Renal cortical epithelial cell (primary cell): ENCODE measurements at places on chromosomes 7 and 10. TPM values are rescaled to one million over a fixed set of nuclear protein-coding genes. Genes with fewer than 3 reads are reported as not detected.

DNA sequence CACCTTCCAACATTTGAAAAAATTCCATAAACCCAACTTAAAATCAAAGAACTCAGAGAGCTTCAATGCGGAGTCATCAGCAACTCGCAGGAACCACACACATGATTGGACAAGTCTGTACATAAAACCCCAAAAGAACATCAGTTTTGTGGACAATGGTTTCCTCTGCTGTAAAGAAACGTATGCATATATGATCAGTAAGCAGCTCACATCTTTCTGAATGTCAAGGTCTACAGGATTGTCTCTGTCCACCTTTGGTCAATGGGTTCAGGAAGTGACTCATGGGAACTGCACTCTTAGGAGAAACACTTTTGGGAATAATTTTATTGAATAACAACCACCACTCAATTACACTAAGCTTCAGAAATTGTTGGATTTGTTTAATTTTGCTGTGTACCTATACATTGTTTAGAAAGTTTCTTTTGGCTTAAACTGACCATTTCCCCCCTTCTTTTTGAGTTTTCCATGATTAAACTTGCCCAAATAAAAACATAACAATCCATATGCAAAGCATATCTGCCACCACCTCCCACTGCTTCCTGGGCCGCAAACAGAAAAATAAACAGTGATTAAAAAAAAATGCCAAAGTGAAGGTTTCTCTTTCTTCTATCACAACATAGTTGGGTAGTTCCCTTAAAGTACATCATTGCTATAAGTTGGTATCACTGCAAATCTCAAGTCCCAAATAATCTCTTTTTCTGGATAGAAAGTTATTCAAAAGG lies 27.3 kb upstream of the AFAP1L2 start:
- no peak for DNase-seq

GRCh38 chr10:33465747-33466146 lies 131.3 kb upstream of the NRP1 start:
- DNase-seq: no peak

DNA sequence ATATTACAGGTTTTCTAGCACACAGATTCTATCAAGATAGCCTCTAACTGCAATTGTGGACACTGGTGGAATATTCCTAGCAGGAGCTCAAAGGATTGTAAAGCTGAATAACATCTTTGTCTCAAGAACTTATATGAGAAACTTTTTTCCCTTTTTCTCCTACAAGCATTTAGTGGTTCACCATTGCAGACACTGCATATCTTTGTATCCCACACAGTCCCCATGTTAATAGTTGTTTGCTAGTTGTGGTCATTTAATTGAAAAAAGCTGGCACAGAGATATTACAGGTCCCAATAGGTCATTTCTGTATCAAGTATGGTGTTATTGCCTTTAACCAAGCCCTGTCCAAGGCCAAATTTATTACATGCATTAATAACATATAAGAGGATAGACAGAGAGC lies 226.2 kb upstream of the TCF7L2 start:
- DNase-seq: no peak

DNA sequence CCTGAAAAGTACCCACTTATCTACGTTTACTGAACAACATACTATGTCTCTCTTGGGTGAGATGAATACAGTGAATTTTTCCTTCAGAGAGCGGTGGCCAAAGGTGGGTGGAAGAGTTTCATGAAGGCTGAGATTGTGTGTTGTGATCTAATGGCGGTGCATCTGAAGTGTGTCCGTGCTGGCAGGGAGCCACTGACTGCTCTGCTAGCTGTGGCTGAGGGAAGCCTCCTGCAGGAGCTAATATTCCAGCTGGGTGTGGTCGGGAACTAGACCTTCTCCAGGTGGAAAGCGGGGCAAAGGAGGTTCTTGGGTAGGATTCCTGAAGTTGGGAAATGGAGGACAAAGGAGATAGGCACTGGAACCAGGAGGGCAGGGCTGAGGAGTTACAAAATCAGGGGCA lies 69.2 kb upstream of the GRB10 start:
- peak; percentile 71 for DNase-seq

DNA sequence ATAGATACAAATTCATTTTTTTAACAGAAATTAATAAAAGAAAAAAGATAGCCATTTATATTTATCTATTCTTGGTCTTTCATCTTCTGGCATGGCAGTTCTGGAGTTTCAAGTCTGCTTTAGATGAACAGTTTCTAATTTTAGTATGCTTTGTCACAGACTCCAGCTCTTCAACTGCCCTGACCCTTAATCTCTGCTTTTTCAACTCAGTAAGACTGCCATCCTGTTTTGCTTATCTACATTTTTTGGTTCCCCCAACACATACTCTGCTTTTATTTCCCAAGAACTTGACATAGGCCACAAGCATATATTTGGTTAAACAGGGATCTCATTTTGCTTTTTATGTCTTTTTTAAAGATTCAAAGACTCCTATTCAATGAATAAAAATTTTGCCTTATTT lies 309.3 kb upstream of the KCND2 start:
- DNase-seq: no peak

GRCh38 chr10:14184841-14185315 lies 145.8 kb downstream of the FRMD4A start:
- DNase-seq: no peak

GRCh38 chr7:153507885-153508284 lies 544.3 kb upstream of the DPP6 start:
- DNase-seq: no peak

DNA sequence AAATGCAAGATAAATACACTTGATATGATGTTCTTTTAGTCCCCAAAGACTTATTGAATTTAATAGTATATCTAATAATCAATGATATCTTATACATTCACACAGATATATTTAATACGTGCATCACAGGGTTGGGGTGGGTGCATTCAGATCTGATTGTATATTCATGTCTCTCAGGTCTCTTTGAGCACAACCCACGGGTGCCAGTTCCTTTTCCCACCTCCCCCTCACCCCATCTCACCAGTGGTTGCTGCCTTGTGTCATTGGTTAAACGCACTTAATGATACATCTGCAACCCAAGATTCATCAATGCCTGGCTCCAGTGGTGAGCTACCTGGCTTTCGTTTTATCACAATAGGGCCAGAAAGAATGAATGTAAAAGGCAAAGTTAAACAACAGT lies 6.2 kb downstream of the LRIT1 start:
- DNase-seq: no peak

DNA sequence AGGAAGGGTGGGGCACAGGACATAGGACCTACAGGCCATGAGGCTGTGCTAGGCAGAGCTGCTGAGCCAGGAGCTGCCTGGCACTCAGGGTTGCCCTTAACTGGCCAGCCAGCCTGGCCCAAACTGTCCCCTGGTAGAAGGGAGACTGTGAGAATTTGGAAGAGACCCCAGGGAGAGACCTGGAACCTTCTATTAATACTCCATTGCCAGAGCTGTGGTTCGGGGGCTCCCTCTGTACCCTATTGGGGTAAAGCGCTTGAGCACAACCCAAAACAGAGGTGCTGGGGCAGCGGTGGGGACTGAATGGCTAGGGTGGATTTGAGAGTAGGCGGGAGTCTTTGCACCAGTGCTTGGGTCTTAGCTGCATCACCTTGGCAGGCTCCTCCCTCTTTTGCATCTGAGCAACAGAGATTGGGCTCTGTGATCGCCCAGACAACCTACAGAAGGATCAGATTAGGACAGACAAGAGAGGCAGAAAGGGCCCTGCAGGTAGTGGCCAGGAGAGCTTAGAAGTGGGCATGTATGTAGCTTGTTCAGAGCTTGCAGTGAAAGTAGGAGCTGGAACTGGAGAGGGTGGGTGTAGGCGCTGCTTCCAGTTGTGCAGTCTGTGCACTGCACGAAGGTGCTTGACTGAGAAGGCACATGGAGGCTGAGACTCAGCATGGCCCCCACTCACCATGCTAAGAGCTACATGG lies 53.3 kb downstream of the ADCYAP1R1 start:
- no peak for DNase-seq

- no peak for DNase-seq
Observed at GRCh38 chr10:86361156-86362128, 5.2 kb downstream of the GRID1 start.

DNA sequence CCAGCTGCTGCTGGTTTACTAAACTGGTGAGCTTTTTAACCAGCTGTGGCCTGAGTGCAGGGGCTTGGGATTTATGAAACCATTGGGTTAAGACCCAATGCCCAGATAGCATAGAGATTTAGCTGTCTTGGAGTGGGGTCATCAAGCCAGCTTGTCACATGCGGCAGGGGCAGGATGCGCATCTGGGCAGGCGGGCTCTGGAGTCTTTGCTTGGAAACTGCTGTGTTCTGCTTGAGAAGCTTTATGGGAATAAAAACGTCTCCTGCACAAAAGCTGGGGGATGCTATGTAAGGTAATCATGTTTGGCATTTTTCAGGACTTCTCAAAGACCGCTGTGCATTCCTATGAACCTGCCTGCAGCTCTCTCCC lies 136.3 kb downstream of the MAPK8 start:
- DNase-seq: no peak

- DNase-seq: peak; percentile 53
Observed at GRCh38 chr10:36469585-36469984, 655.8 kb upstream of the ANKRD30A start.

DNA sequence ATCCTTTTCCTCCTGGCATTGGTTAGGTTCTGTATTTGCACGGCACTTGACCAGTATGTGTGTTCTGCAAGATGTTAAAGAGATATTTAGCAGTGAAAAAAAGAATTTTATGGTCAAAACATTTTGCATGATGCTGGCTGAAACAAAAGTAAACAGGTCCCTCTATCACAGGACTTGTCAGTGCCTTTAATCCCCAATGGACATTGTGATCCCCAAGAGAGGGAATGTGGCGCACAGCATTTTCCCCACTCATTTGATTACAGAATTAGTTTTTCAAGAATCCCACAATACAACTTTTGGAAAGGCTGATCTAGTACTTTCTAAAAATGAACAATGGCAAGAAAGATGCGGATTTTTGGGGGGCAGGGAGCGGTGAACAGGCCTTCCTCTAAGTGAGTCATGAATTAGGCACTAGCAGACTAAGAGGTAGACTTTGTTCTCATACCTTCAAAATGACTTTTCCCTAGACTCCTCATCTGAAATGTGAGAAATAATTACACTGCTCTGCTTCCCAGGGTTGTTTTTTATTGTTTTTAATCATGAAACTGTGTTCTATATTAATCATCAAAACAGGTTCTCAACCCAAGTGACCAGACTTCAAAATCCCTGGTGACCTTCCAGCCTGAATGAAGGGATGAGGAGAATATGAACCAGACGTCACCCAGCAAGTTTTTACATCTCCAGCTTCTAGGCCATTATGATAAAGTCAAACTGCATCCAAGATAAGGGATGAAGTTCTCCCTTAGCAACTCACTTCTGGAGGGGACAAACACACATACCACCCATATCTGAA lies 8.6 kb downstream of the FBXW4 start:
- peak; percentile 43 for DNase-seq

DNA sequence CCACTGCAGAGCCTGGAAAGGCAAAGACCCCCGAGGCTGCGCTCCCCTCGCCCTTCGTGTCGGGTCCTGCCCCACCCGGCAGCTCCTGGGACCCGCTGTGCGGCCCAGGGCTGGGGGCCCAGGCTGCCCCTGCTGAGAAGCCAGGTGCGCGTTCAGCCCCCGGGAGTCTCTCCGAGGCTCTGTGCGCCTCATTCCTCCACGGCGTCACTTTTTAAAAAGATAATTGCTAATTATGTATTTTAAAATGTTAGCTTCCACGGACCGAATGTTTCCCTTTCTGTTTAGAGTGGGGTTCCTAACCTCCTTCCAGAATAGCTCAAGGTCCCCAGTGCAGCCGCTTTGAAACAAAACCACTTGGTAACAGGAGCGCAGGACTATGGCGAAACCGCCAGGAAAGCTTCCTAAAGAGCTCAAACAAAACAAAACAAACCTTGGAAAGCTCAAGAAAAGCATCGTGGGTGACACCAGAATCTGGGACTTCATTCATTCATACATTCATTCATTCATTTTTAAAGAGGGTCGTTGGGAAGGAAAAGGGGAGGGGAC lies 45.6 kb downstream of the PDIA4 start:
- DNase-seq: peak; percentile 25

GRCh38 chr7:111987115-111987826 lies 218.9 kb downstream of the DOCK4 start:
- peak; percentile 18 for DNase-seq

GRCh38 chr10:122637376-122637775 lies 62.3 kb downstream of the C10orf120 start:
- DNase-seq: no peak

GRCh38 chr7:130329681-130330080 lies 14.9 kb upstream of the CPA5 start:
- no peak for DNase-seq

- DNase-seq: peak; percentile 60
Observed at GRCh38 chr10:63273577-63273976, 140.4 kb downstream of the NRBF2 start.

- peak; percentile 48 for DNase-seq
Observed at GRCh38 chr7:31883761-31884164, 186.4 kb downstream of the PDE1C start.

- no peak for DNase-seq
Observed at GRCh38 chr7:124954790-124955189, 25.2 kb upstream of the POT1 start.

DNA sequence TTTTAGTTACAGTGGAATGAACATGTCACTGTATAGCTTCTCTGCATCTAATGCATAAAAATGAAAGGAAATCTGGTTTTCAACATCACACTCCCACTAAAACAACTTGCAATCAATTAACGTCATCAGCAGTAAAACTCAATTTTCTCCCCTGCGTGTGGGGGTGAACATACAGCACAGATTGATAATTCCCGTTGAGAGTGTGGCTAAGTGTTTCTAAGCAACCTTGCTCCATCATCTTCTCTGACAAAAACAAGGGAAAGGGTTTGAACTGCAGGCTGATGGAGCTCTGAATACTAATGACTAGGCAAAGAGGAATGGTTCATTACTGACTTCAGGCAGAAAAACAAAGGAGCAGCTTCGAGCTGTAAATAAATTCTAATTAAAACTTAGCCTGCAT lies 238.3 kb downstream of the PARD3 start:
- no peak for DNase-seq

GRCh38 chr10:29240986-29241660 lies 47.7 kb upstream of the LYZL1 start:
- DNase-seq: no peak

- no peak for DNase-seq
Observed at GRCh38 chr10:62760401-62760800, 44.1 kb upstream of the ADO start.

GRCh38 chr7:134327896-134328295 lies 11.2 kb upstream of the SLC35B4 start:
- peak; percentile 48 for DNase-seq

The TMEM229A gene
- total RNA-seq: not detected in 2 replicates

The TSPAN13 gene
- total RNA-seq: 52.6 and 89.1 TPM in 2 replicates

The WNT8B gene
- total RNA-seq: not detected in 2 replicates

The CPA5 gene
- not detected in 2 replicates for total RNA-seq

The FAM170B gene
- total RNA-seq: not detected in 2 replicates

The MBL2 gene
- not detected in 2 replicates for total RNA-seq

The SPDYE16 gene
- 0.25 TPM in 1 of 2 replicates, not detected in the other for total RNA-seq

The RSU1 gene
- total RNA-seq: 72.2 and 83.4 TPM in 2 replicates

The PPP1R3C gene
- total RNA-seq: 5.7 and 39.4 TPM in 2 replicates

The UCMA gene
- total RNA-seq: not detected in 2 replicates

The ADGRA1 gene
- not detected in 2 replicates for total RNA-seq

The MAT1A gene
- total RNA-seq: 0.15 TPM in 1 of 2 replicates, not detected in the other

The LARP4B gene
- total RNA-seq: 29.9 and 45.1 TPM in 2 replicates

The PNLIPRP2 gene
- total RNA-seq: not detected in 2 replicates

The ETV1 gene
- total RNA-seq: 2.3 and 3.0 TPM in 2 replicates

The PHF14 gene
- total RNA-seq: 18.2 and 43.6 TPM in 2 replicates

The EBF3 gene
- under 0.01 and 0.05 TPM in 2 replicates for total RNA-seq

The NCF1 gene
- total RNA-seq: 0.10 TPM in 1 of 2 replicates, not detected in the other

The NPY gene
- not detected in 2 replicates for total RNA-seq
